ENCODE measurements at places on chromosomes 13 and 19. TPM values are rescaled to one million over a fixed set of nuclear protein-coding genes. Genes with fewer than 3 reads are reported as not detected.

GRCh38 chr19:33039108-33039599 lies 25.5 kb downstream of the RHPN2 start:
- no peak for DNase-seq

GRCh38 chr13:39981056-39981455 lies 325.6 kb downstream of the COG6 start:
- no peak for DNase-seq

GRCh38 chr13:80962855-80963254 lies 621.9 kb upstream of the SPRY2 start:
- no peak for DNase-seq

GRCh38 chr13:45838171-45838745 lies 13.3 kb downstream of the SIAH3 start:
- DNase-seq = no peak

GRCh38 chr13:110525328-110526319 lies 35.9 kb downstream of the RAB20 start:
- DNase-seq = peak; percentile 60

DNA sequence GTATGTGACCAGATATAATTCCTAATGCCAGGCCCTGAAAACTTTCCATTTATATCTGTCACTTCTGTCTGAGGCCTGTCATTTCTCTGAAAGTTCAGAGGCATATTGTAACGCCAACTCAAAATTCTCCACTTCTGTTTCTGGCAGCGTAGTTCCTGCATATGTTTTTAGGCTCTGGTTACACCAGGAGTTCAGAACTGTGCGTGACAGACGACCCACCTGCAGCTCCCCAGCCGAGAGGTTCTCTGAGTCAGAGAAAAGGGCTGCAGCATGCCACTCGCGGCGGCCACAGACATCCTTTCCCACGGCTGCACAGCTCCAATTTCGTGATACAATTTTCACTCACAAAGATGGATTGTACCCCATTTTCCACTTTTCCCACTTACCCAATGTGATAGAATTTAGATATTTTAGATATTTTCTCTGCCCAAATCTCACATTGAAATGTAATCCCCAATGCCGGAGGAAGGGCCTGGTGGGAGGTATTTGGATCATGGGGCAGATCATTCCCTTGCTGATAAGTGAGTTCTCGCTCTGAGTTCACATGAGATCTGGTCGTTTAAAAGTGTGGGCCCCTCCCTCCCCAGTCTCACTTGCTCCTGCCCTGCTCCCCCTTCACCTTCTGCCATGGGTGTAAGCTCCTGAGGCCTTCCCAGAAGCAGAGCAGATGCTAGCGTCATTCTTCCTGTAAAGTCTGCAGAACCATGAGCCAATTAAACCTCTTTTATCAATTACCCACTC lies 308.1 kb downstream of the LIG4 start:
- no peak for DNase-seq

GRCh38 chr19:55115446-55116065 lies 1.9 kb downstream of the PPP1R12C start:
- DNase-seq = no peak

DNA sequence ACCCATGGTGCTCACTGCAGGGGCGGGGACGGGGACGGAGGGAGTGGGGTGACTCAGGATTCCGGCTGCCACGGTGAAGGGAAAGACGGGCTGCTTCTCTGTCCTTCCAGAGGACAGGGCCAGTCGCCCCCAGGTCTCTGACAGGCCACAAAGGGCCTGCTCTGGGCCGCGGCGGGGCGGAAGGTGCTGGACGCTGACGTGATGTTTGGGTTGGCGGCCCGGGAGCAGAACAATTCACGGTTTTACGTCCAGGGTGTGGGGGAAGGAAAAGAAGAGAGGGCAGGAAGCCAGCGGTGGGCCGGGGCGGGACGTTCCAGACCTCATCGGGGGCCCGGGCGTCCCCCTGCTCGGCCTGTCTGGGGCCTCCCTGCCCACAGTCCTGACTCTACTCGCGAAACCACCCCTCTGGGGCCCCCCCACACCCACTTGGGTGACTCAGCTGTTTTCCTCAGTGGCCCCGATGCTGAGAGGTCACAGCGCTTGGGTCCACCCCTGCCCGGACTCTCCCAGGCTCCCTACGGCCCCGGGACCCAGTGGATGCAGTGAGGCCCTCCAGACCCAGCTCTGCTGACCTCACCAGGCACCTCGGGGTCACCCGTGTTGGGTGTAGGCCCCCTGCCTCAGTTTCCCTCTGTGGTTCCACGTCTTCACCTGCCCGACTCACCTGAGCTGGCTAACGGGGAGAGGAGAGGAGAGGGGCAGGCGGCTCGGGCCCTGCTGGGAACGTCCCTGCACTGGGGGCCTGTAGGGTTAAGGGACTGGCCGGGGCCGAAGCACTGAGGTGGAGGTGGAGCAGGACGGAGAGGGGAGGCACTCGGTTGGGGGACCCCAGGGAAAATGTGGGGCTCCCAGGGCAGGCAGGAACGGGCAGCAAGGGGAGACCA lies 29.2 kb downstream of the PIP5K1C start:
- DNase-seq = peak; percentile 93

DNA sequence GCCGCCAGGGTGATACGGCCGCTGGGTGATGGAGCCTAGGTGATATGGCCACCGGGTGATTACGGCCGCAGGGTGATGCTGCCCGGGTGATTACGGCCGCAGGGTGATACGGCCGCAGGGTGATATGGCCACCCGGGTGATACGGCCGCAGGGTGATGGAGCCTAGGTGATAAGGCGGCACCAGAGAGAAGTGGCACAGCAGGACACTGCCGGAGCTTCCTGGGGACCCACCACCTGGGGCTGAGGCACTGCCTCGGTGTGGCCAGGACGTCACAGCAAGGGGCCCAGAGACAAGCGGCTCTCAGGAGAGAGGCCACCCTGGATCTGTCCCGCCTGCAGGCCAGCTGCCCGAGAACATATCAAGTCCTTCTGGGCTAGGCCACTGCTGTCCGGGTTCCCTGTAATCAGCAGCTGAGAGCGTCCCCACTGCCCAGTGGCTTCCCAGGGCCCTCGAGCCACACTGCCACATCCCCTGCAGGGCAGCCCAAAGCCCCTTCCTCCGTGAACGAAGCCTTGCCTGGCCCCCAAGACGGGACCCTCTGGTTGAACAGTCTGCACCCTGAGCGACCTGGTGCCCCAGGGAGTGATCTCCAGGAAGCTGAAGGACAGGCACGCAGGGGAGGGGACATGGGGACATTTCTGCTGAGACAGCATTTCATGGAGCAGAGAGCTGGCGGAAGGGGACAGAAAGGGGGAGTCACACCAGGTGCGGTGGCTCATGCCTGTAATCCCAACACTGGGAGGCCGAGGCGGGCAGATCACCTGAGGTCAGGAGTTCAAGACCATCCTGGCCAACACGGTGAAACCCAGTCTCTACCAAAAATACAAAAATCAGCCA lies 22.1 kb downstream of the ZNF787 start:
- DNase-seq = no peak

GRCh38 chr19:46617601-46618000 lies 7.3 kb downstream of the PTGIR start:
- DNase-seq = no peak

GRCh38 chr19:53372196-53372595 lies 6.7 kb downstream of the ZNF525 start:
- no peak for DNase-seq

DNA sequence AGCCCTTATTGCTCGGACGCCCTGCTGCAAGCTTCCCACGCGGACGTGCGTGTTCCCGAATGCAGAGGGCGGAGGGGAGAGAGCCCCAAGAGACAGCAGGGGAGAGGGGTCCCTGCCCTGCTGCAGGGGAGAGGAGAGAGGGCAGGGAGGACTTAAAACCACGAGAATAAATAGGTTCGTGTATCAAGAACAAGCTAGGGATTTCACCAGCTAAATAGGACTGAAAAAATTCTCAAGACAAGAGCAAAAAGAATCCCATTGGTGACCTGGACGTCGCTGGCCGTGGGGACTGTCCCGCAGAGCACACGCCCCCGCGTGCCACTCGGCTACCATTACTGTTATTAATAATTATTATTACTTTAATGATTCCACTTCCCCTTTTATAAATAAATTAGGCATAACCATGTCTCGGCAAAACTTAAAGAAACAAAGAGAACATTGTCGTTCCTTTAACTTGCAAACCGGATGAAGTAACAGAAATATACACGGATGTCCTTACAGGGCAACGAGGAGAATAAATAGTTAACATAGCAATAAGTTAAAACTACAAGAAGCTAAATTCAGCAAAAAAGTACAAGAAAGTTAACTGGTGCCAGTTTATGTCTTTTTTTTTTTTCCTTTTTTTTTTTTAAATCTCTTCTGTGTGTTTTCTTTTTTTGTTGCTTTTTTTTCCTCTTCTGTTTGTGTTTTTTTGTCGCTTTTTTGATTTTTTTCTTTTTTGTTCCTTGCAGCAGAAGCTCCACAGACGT lies 16.6 kb downstream of the PRKCSH start:
- DNase-seq = no peak

- no peak for DNase-seq
These were observed 96.1 kb downstream of the MYO16 start for GRCh38 chr13:108725471-108725870.

DNA sequence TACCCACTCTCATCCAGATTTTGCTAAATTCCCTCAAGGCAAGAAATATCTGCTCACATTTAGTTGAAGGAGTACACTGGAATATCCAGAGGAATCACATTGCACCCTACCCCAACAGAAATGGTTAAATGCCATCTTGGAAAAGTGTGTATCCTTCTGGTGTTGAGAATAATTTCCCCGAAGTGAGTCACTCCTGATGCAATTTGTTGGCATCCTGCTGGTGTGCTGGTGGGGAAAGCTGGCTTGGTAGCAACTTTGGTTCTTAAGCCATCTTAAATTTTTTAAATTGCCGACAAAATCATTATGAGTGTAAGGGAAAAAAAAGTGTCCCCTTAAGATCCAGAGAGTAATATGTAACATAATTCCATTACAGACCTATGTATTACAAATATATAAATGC lies 337.3 kb upstream of the DACH1 start:
- no peak for DNase-seq

DNA sequence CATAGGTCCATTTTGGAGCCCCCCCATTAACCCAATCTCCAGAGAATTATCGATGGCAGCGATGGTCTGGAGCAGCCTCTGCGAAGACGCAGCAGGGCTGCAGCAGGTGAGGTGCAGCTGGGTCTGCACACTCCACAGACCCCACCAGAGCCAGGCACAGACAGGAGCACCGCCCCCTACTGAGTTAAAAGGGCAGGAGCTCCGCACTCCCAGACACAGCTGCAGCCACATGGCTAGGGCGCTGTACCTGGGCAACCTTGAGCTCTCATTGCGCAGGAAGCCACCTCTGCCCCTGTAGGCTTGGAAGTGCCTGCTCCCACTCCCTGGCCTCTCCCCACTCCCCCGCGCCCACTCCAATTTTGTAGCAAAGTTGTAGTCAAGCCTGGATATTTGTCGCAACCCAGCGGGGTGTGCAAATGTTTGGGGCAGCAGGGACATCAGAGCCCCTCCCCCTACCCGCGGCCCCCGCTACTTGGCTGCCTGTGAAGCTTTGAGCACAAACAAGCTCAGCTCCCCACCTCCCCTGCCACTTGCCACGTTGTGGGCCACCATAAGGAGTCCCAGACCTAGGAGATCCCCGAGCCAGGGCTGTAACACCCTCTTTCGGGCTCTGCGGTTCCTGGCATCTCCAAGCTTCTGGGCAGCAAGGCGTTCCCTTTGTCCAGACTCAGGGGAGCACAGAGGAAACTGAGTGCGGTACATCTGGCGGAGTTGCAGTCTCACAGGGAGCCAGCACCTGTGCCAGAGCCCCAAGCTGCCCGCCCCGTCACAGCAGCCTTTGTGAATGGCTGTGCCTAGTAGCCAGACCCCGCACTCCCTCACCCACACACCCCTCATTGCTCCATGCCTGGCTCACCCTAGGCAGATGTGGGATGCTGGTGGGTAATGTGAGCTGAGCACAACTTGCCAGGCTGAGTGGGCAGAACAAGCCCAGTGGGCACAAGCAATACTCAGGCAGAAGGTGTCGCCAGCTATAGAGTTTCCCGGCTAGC lies 949.7 kb upstream of the SLITRK1 start:
- no peak for DNase-seq

The ZNF571 gene
- total RNA-seq = 11.4 TPM

The SIAH3 gene
- total RNA-seq = not detected

The CRLF1 gene
- 28.5 TPM for total RNA-seq

The ATP4A gene
- total RNA-seq = not detected

The PLVAP gene
- 34.6 TPM for total RNA-seq

The ERVV-1 gene
- 0.27 TPM for total RNA-seq

The SNAPC2 gene
- 20.3 TPM for total RNA-seq

The PALM gene
- 30.4 TPM for total RNA-seq

The C19orf12 gene
- 33.5 TPM for total RNA-seq

The SIGLECL1 gene
- not detected for total RNA-seq

The CEACAM3 gene
- total RNA-seq = not detected
